ENCODE measurements at places on chromosomes 4 and X.

DNA sequence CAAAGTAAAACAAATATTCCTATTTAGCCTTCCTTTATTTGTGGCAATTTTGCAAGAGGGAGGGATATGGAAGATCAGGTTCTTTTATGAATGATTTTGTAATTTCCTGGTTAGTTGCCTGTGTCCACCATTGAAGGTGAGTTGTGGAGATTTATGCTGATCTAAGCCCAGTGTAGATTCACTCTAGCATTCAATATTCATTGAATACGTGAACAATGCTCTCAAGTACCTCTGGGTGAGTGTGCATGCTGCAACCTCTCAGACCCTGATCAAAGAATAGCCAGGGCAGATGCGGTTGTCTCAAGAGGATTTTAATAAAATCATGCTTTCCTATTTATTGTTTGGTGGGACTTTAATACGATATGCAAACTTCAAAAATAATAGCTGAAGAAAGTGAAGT, 628.4 kb downstream of the SPRY1 start:
- DNase-seq = no peak

- DNase-seq = no peak
Measured at GRCh38 chrX:141632124-141632523, 42.6 kb downstream of the SPANXA2 start.

GRCh38 chr4:167578906-167579305, 344.6 kb upstream of the SPOCK3 start:
- DNase-seq = no peak

DNA sequence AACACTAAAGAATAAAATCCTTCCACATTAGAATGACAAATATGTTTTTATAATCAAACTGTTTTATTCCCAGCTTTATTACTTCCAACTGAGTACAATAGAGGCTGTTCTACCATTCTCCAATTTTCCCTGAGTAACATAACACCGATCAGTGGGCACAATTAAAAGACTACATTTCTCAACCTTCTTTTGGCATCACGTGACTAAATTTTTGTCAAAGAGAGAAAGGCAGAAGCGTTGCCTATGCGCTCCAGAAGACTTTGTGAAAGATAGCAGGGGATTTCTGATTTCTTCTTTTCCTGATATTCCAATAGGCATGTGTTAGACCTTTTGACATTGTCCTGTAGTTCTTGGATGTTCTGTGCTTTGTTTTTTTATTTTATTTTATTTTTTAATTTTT, 1705.6 kb upstream of the PCDH7 start:
- no peak for DNase-seq

- DNase-seq = no peak
Measured at GRCh38 chr4:2744576-2745270, 11.4 kb downstream of the TNIP2 start.
